ENCODE measurements at places on chromosomes 11 and 22. TPM values are rescaled to one million over a fixed set of nuclear protein-coding genes. Genes with fewer than 3 reads are reported as not detected.

GRCh38 chr11:94550513-94550912 is 6.8 kb downstream of the FUT4 start:
- DNase-seq, result no peak

DNA sequence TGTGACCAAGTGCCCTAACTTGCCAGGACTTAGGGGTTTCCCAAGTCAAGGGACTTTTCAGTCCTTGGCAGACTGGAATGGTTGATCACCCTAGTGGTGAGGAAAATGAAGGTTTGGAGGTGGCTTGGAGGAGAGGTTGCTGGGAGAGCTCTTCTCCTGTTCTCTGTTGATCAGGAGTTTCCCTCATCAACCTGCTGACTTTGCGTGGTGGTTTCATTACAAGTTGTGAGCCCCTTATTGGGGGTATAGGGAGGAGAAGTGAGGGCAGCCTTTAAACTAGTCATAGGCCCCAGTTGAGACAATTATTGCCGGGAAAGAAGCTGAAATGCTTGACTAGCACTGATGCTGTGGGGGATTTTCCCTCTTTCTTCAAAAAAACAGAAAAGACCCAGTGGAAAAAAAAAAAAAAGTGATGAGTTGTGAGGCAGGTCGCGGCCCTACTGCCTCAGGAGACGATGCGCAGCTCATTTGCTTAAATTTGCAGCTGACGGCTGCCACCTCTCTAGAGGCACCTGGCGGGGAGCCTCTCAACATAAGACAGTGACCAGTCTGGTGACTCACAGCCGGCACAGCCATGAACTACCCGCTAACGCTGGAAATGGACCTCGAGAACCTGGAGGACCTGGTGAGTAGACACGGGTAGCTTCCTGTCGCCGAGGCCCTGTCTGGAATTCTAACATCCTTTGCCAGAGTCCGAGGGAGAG is at the start of gene CXCR5:
Gene CXCR5, plus strand, starts transcription at position 525 of the 704 bp plus-strand sequence. Its CDS starts 50 bp downstream, at position 575.
- DNase-seq, result no peak

- DNase-seq, result no peak
These were observed 130.6 kb downstream of the SPATA19 start for GRCh38 chr11:133714471-133715375.

GRCh38 chr11:128483211-128483788 is 104.1 kb downstream of the ETS1 start:
- peak; percentile 55 for DNase-seq

GRCh38 chr11:78990261-78990660 is 415.6 kb upstream of the NARS2 start:
- DNase-seq, result no peak

GRCh38 chr11:66344550-66345315 is at the start of gene BRMS1:
BRMS1 (minus strand) TSS chr11:66345104; CDS start chr11:66342234, 2,870 bp downstream.
- DNase-seq, result peak; percentile 98

GRCh38 chr22:34370711-34371110 is 450.4 kb upstream of the LARGE1 start:
- DNase-seq, result no peak

DNA sequence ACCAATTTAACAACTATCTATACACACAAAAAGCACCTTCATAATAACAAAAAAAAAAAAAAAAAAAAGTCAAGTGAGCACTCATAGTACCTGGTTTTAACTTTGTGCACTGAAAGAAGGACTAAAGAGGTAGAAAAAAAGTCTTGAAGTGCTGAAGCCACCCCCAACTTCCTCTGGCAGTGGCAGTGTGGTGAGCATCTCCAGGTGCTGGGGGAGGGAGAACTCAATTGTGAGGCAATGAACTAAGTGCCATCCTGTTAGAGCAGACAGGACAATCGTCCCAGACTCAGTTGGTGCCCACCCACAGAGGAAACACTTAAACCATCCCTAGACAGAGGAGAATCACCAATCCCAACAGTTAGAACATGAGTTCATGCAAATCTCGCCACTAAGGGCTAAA is 22.7 kb upstream of the OR52M1 start:
- DNase-seq, result no peak

DNA sequence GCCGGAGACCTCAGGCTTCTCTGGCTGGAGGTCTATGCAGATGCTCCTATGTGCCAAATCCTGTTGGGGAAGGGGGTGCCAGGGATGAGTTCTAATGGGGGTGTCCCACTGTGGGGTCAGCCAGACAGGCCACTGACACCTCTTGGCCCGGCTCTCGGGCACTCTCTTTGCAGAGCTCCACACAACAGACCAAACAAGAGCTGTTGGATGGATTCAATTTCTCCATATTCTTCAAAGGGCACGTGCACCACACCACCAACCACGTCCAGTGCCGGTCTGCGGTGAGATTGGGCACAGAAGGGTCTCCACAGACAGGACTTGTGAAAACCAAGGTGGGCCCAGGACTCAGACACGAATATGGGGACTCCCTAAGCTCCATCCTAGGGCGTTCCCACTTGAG is 2.2 kb upstream of the RGL4 start:
- no peak for DNase-seq

GRCh38 chr11:111562692-111563389 is 22.3 kb downstream of the LAYN start:
- DNase-seq, result no peak

DNA sequence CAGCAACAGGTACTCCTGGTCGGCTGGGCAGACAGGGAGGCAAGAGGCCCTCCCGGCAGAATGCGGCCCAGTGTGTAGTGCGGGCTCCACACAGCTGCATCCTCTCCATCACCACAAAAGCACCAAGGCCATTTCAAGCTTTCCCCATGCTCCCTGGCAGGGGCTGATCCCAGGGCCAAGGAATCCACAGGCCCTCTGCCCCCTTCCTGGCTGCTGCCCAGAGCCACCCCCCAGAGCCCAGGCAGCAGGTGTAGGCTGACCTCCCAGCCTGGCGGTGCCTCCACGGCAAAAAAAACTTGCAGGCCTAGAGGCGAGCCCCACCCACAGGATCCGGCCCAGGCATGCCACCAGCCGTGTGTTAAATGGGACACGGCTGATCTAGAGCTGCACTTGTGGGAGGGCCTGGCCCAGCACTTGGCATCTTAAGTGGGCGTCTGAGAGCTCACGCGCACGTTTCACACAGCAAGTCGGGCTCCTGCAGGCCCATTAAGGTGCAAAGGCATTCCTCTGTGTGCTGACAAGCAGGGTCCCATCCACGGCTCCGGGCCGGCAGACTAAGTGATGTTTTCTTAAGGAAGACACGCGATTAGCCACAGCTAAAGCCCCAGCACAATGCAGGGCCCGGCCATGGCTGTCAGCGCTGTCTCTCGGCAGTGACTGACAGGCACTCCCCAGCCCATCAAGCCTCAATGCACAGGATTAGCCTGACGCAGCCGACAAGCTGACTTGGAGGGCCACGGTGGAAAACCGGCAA is 19.8 kb upstream of the GNB1L start:
- peak; percentile 46 for DNase-seq

DNA sequence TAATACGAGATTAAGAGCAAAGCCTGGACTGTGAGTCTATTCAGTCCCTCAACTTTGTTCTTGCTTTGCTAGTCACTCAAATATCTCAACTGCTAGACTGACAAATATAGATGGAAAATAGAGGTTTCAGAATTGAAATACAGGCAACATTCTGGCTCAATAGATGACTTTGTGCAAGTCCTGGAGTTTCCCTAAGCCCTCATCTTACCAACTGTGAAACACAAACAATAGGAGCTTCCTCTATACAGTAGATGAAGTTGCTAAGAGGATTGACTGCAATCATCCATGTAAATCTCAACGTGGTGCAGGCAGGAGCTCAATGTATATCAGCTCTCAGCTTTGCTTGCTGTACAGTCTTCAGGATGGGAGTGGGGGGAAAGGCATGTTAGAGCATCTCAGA is 6.2 kb upstream of the MPEG1 start:
- DNase-seq, result no peak

DNA sequence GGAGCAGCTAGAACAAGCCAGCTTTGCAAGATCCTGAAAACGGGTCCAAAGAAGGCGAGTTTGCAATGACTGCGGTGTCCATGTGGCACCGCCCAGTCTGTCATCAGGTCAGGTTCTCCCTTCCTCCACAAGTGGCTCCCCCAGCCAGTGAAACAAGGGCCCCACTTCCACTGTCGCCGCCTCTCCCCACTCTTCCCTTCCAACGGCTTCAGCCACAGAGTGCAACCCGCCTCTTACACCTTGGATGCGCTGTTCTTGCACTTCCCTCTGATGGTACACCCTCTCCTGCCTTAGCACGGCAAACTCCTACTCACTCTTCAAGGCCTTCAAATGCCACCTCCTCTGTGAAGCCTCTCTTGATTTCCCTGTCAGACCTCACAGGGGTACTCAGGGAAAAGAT is 10.8 kb upstream of the TCF20 start:
- DNase-seq, result no peak

DNA sequence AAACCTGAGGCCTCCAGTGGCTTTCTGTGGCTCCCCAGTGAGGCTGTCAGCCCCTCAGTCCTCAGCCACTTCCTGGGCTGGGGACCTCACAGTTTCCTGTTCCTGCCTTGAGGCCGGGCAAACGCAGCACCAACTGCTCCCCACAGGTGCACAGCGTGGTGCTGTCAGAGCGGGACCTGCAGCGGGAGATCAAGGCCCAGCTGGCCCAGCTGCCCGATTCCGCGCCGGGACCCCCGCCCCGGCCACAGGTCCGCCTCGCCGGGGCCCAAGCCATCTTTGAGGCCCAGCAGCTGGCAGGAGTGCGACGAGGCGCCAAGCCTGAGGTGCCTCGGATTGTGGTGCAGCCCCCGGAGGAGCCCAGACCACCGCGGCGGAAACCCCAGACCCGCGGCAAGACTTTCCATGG is 5.4 kb downstream of the TBC1D10C start:
- peak; percentile 84 for DNase-seq

DNA sequence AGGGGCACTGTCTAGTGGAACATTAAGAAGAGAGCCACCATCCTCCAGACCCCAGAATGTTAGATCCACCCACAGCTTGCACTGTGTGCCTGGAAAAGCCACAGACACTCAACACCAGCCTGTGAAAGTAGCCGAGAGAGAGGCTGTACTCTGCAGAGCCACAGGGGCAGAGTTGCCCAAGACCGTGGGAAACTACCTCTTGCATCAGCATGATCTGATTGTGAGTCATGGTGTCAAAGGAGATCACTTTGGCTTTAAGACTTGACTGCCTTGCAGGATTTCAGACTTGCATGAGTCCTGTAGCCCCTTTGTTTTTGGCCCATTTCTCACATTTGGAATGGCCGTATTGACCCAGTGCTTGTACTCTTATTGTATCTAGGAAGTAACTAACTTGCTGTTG is 115.9 kb upstream of the CCDC179 start:
- no peak for DNase-seq

DNA sequence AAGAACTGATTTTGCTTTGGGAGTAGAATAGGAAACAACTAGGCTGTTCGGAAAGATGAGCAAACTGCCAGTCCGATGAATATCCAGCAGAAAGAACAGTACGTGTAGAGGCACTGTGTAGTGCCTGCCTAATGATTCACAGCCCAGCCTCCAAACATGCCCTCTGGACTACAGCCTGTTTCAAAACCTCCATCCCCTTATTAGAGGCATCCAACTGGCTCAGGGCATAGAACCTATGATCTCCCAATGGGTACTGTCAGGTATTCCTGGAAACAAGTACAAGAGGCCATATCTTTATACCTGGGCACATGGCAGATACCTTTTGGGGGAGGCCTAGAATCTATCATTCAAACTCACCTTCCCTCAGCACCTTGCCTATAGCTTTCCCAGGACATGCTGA is 4.9 kb downstream of the RRP8 start:
- DNase-seq, result no peak

DNA sequence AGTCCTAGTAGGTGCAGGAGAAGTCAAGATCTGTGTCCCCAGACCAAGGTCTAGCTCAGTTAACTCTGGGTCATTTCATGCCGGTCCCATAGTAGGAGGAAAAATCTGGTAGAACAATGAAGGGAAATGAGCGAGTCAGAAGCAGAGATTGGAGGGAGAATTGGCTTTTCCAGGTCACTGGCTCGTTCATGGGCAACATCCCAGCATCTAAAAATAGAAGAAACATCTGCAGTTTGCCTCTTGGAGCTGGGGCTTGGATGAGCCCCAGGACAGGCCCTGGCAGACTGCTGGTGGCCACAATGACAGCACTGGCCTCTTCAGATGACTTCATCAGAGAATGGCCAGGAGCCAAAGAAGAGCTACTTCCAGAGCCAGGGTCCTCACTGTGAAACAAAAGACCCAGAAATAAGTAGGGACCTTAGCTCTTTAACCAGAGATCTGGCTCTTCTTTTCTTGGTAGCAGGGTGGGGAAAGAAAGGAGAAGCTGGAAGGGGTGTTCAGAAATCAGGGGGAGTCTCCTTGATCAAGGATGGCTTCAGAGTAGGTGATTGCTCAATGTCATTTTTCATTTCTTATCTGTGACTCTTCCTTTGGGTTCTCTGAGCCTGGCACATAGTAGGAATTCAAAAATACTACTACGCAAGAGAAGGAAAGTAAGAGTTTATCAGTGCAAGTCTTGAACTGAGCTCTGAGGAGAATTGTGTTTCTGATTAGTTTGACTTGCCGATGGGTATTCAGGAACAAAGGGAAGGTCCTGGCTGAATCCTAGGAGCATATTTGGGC is 102.6 kb downstream of the TMPRSS5 start:
- DNase-seq, result no peak

GRCh38 chr11:73087730-73088129 is 54.4 kb downstream of the FCHSD2 start:
- no peak for DNase-seq

GRCh38 chr22:44210722-44211121 is 30.0 kb downstream of the PARVG start:
- no peak for DNase-seq

DNA sequence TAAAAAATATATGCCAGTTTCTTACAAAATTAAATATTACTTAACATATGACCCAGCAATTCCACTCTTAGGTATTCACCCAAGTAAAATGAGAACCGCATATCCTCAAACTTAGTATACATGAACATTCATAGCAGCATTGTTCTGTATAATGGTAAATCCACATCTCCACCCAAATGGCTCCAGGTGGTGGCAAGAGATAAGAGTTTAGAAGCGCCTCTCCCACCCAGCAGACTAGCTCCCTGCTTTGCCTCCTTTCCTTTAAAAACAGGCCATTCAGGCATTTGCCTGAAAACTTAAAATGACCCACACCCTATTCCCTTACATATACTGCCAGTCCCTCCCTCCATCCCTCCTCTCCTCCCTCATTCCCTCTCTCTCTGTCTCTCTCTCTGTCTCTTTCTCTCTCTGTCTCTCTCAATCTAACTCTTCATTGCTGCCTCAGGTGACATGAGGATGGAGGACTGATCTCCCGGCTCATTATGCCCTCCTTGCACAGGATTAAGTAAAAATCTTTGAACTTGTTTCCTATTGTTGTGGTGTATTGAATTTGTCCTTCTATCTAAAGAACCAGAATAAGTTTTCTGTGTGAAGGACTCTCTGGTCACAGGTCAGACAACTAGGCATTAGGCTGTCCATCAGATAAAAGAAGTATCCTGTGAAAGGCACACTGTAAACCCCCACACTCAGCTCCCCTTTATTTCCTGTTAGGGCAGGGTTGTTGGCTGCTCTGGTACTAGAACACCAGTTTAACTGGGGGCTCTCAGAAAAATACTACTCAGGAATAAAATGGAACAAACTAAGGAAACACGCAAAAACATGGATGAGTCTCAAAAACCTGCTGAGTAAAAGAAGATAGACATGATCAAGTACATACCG is 48.3 kb downstream of the RRP8 start:
- DNase-seq, result no peak

- DNase-seq, result no peak
These were observed 117.3 kb downstream of the CD44 start for GRCh38 chr11:35256296-35256695.

Gene FZD4
- total RNA-seq, result 0.09 TPM

Gene E2F8
- 16.5 TPM for total RNA-seq

Gene GLB1L2
- total RNA-seq, result 8.6 TPM

Gene GLYAT
- total RNA-seq, result not detected

Gene PHLDA2
- 2.9 TPM for total RNA-seq

Gene CALCB
- 0.47 TPM for total RNA-seq

Gene MMP12
- total RNA-seq, result not detected
